ENCODE measurements at places on chromosomes 12 and 14.
A peak's percentile ranks its signal among the peaks of the same experiment; 100 is the strongest.

- no peak for DNase-seq
These were observed 55.4 kb downstream of the RPAP3 start for GRCh38 chr12:47650469-47650868.

DNA sequence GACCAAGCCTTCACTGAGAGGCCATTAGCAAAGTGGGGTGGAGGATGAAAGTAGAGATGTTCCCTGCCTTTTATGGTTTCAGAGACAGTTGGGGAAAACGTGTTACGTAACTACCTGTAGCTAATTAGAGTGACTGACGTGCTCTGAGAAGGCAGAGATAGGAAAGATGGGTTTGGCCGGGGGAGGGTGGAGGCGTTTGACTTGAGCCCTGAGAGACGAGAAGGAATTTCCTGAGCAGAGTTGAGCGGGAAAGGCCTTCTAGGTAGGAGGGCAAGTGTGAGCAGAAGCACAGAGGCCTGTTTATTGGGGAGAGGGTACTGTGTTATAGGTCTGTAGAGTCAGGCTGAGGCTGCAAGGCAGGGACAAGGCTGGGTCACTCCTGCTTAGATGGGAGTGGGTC is 8.6 kb downstream of the TUNAR start:
- no peak for DNase-seq

GRCh38 chr12:14410177-14410576 is 44.7 kb downstream of the ATF7IP start:
- no peak for DNase-seq

DNA sequence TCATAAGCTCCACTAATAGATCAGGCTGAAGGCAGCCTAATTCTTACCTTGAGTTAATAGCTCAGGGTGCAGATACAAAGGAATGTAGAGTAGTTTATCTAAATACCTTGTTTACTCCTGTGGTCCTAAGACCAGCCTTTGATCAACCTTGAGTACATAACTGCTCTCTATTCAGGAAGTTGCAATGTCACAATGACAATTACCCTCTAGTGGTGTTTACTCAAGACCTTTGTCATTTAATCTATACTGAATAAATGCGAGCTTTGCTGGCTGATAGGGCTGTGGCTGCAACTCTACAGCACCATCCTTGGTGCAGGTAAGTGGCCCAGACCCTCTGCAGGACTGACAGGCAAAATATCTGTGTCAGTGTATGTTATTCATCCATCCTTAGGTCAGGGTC is 282.7 kb downstream of the ATXN7L3B start:
- DNase-seq = no peak

GRCh38 chr12:115010324-115010995 is 326.5 kb upstream of the TBX3 start:
- DNase-seq = no peak

DNA sequence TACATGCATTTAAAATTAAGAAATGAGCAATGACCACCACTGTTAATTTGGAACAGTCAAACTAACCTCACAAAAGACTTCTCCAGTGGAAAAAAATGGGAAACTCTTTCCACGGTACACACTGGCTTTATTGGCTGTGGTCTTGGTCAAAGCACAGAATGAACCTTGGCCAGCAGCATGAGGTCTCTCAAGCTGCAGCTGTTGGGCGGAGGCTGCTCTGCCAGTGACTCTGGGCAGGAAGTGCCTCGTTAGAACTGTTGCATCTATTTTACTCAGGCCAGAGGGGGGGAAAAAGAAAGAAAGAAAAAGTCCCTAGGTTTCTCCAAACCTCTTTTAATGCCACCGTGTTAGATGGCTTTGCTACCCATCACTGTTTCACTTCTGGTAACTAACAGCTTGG is 279.8 kb upstream of the DIO2 start:
- DNase-seq = no peak

- DNase-seq = no peak
These were observed 342.0 kb downstream of the NPAS3 start for GRCh38 chr14:33280646-33281045.

DNA sequence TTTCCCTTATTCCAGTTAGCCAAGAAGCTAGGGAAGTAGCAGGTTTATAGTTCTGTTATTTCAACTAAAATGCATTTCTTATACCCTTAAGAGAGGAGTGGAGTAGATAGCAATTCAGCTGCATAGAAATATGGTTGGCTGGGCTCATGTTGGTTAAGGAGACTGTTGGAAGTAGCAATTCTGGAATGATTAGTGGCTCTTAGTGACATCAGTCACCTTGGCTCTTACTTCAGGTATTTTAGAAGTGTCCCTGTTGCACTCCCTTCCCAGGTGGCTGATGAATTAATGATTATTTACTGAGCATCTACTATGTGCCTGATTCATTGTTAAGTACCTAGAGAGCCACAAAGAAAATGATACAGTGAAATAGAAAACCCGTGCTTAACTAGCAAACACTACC is 128.1 kb downstream of the MGST1 start:
- DNase-seq = no peak

- DNase-seq = no peak
These were observed 693 bp upstream of the RIMKLB start for GRCh38 chr12:8697120-8697475.

GRCh38 chr12:127479256-127479655 is 787.7 kb upstream of the TMEM132C start:
- DNase-seq = no peak

DNA sequence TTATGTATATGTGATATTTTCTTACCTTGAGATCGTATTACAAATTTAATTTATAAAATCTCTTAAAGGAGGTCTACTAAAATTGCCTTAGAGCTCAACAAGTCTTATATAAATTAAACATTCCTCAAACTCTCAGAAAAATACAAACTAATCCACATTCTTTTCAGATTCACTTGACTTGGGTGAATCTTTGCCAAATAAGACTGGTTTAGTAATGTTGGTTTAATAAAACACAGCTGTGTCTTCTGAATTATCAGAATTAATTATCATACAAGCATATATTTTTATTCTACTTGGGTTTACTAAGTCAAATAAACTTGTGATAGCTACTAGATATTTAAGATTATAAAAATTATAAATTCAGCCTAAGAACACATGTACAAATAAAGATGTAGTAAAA is 13.3 kb downstream of the GLIPR1L2 start:
- DNase-seq = no peak

- DNase-seq = no peak
These were observed 364.9 kb downstream of the GALC start for GRCh38 chr14:87628129-87628528.

DNA sequence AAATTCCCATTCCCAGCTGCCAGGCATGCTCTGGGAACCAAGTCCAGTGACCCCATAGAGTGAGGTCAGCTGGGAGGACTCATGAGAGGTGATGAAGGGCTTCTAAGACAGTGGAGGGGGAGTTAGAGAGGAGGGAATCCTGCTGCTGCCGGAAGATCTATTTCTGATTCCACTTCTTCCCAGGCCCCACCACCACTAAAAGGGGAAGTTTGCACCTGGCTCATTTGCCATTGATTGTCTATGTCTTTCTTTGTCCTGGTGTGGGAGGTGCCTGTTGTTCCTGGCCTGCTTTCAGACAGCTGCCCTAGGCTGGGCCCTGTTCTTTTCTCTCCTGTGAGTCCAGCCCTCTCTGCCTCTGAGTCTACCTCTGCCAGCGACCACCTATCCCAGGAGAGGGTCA is 3.0 kb upstream of the KRT6A start:
- no peak for DNase-seq

GRCh38 chr12:108313606-108314351 is 25.3 kb downstream of the CMKLR1 start:
- peak; percentile 81 for DNase-seq

DNA sequence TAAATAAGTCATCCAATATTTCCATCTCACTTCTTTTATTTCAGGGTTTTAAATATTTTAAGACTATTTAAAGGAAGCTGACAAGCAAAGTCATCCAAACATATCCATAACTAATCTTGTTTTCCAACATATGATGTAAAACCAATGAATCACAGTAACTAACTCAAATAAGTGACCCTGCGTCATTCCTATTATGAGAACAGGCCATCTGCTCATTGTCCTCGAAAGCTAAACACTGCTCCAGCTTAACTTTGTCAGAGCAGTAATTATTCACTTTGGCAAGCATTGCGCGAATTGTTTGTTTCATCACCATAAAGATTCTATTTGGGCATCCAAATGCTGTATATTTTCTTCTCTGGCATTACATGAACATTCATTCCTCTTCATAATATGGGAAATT is 99.1 kb downstream of the CAPZA3 start:
- no peak for DNase-seq

DNA sequence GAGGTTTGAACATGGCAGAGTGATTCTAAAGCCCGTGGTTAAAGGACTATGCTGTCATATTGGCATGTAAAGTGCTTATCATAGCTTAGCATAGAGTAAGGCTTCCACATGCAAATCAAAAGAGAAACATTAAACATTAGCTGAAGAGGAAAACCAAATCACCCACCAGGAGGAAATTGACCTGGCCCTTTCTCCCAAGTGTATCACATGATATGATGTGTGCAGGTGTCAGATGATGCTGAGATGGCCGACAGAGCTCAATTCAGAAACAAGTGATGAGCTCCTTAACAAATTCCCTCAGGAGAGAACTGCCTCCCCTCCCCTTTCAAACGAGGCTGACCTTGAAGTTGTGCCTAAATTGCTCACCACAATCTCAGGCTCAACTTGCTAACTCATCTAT is 217.1 kb upstream of the BTG1 start:
- DNase-seq = no peak

GRCh38 chr12:68468036-68468435 is 135.9 kb upstream of the MDM1 start:
- no peak for DNase-seq

DNA sequence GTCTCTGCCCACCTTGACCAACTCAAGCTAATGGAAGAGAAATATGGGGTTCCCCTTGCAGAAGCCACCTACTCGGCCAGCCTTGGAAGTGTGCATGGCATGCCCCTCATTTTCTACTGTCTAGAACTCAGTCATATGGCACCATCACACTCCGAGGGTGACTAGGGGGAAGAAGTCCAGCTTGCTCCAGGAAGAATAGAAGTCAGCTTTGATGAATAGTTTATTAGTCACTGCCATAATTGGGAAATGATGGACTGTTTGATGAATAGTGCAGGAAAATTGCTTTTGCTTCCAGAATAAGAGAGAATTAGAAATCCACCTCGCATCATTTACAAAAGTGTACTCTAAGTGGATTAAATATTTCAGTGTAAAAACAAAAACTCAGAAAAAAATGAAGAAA is 1030.6 kb downstream of the VRK1 start:
- no peak for DNase-seq

- DNase-seq = no peak
These were observed 307.6 kb upstream of the FBXO33 start for GRCh38 chr14:39739796-39740195.

GRCh38 chr12:121926874-121927706 is 8.7 kb downstream of the CFAP251 start:
- no peak for DNase-seq

DNA sequence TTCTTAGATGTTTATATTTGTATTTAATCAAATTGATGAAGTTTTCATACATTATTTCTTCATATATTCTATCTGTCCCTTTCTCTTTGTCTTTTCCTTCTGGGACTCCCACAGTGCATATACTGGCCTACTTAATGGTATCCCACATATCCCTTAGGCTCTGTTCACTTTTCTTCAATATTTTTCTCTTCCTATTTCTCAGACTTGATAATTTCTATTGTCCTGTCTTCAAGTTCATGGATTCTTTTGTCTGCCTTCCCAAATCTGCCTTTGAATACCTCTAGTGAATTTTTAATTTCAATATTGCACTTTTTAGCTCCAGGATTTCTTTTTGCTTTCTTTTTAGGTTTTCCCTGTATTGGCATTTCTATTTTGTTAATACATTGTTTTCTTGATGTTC is 33.4 kb downstream of the IFT81 start:
- no peak for DNase-seq

DNA sequence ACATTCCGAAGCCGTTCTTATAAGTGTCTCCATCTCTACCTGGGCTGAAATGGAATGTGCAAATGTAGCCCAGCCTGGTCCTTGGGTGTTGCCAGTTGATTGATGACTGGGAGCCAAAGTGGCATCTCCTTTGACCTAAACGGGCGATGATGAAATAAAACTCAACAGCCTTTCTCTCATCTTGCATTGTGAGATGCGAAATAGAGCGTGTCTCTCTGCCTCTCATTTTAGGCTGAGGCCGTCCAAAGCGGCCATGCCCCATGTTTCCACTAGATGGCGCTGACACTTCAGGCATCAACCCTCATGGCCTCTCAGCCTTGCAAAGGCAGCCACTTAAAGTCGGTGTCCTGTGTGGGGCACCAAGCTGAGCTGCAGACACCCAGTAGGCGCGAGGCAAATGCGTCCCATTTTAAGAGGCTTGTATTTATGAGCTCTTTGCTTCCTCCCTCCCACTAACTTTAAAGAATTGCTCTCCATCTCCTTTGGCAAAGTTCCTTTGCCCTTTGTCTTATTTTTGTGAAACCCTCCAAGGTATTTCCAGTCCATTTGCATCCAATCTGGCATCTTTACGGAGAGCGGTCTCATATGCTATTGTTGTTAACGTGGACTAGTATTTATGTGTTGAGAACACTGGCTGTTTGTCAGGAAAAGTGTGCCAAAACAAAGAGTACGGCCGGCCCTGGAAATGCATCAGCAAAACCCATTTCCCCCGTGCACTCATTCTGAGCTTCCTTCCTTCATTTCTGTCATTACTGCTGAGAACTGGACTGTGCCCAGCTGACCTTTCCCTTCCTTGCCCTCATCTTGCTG is 25.0 kb downstream of the GPRC5A start:
- peak; percentile 95 for DNase-seq

DNA sequence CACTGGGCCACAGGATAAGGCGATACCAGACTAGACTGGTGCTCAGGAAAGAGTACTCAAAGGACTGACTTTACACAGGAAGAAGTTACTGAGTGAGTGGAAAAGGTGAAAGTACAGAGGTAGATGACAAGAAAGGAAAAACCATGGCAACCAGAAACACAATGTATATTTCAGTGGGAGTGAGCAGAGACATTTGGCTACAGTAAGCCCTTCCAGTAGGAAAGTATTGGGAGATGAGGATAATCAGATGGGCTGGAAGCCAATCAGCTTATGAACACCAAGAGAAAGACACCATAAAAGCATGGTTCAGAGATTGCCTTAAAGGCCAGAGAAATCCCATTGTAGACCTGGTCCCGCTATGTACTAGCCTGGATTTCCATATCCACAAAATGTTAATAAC is 51.6 kb downstream of the TMTC1 start:
- DNase-seq = no peak

DNA sequence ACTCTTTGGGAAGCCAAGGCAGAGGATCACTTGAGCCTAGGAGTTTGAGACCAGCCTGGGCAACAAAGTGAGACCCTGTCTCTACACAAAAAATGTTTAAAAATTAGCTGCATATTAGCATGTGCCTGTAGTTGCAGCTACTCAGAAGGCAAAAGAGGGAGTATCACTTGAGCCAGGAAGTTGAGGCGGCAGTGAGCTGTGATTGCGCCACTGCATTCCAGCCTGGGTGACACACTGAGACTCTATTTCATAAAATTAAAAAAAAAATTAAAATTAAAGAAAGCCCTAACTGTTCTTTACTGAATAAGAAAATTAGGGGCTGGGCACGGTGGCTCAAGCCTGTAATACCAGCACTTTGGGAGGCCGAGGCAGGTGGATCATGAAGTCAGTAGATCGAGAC is 27.0 kb downstream of the SENP1 start:
- DNase-seq = no peak

All from posterior vena cava (tissue), 2 donors.